ENCODE measurements at places on chromosomes 2 and 18. TPM values are rescaled to one million over a fixed set of nuclear protein-coding genes. Genes with fewer than 3 reads are reported as not detected.
A peak's percentile ranks its signal among the peaks of the same experiment; 100 is the strongest.

The FARSB gene
- total RNA-seq, result 23.3 TPM

The MYCN gene
- not detected for total RNA-seq

The C2orf72 gene
- not detected for total RNA-seq

The IMPACT gene
- 11.6 TPM for total RNA-seq

The TFPI gene
- not detected for total RNA-seq

DNA sequence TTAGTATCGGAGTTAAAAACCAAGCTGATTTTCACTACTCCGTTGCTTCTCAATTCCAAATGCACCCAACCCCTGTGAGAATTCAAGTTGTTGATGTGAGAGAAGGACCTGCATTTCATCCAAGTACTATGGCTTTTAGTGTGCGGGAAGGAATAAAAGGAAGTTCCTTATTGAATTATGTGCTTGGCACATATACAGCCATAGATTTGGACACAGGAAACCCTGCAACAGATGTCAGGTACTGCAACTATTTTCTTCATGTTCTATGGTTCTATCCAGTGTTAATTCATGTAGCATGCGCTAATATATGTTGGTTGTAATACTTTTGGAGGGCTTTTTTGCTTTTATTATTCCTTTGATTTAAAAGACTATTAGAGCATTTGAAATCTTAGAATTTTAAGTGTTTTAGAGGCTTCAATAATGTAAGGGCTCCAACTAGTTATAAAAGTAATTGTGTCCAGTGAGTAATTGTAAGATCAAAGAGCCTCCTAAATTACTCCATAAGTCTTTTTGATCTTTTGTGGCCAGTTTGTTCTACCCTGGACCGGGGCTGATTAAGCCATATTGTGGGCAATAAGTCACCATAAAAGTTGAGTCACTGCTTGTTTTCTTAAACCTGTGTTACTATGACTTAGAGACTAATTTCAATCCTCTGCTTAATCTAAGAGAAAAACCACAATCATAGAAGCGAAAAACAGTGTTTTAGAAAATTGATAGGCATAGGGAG lies 22.9 kb downstream of the DSG4 start:
- no peak for DNase-seq
- H3K4me1 ChIP-seq, result no peaks in the 10 kb centered on the region
- no peak overlapping the region for H3K4me3 ChIP-seq
- no peaks in the 10 kb centered on the region for H3K36me3 ChIP-seq
- no peaks in the 10 kb centered on the region for H3K27me3 ChIP-seq
- no peak overlapping the region for H3K27ac ChIP-seq

DNA sequence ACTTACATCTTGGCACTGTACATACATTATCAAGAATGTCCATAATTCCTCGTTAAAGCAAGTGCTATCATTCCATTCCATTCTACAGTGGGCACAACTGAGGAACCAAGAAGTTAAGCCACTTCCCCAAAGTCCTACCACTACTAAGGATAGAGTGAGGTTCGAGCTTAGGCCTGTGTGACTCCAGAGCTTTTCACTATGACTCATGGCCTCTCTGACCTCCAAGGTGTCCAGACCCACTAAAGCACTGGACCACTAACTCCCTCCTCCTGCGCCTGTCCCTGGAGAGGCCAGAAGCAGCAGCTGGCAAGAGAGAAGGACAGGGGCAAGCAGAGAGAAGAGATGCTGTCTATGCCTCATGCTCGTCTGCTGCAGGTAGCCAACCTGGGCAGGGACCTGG lies 117.0 kb downstream of the ZBTB7C start:
- no peak for DNase-seq
- no peak overlapping the region for H3K4me3 ChIP-seq
- no peaks in the 10 kb centered on the region for H3K36me3 ChIP-seq
- H3K27me3 ChIP-seq, result no peaks in the 10 kb centered on the region

GRCh38 chr2:29492701-29493100 lies 377.5 kb downstream of the CLIP4 start:
- H3K27ac ChIP-seq, result no peak overlapping the region
- H3K4me1 ChIP-seq, result no peaks in the 10 kb centered on the region
- no peak for DNase-seq

DNA sequence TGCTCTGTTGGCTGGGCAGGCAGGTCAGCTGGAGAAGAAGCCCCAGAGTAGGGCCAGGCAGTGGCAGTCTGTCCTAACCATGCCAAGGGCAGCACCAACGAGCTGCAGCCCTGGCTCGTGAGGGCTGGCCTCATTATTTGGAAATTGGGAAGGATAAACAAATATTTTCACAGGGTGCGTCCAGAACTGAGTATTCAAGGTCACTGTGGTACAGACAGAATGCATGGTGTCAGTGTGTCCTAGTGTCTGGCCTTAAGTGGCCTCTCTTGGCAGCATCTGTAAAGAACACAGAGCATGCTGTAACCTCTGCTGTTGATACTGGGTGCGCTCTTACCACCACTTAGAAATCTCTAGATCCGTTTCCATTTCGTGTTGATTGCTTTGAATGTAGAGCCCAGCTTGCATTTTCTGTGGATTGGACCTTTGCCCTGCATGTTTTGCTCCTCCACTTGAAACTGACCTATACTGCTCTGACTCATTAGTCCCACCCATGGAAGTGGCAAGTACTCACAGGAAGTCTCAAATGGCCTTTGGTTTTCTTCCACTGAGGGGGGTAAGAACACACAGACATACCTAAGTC lies 88.2 kb downstream of the GREB1L start:
- H3K36me3 ChIP-seq, result no peaks in the 10 kb centered on the region
- H3K27me3 ChIP-seq, result no peaks in the 10 kb centered on the region
- no peak overlapping the region for H3K27ac ChIP-seq
- no peaks in the 10 kb centered on the region for H3K4me1 ChIP-seq

GRCh38 chr2:161107265-161107664 lies 53.0 kb upstream of the TANK start:
- H3K4me3 ChIP-seq, result no peak overlapping the region
- H3K4me1 ChIP-seq, result peaks cover 28% of the 10 kb centered on the region
- no peaks in the 10 kb centered on the region for H3K27me3 ChIP-seq
- no peaks in the 10 kb centered on the region for H3K36me3 ChIP-seq
- H3K27ac ChIP-seq, result no peak overlapping the region

- no peak overlapping the region for H3K4me3 ChIP-seq
- H3K27ac ChIP-seq, result no peak overlapping the region
- H3K27me3 ChIP-seq, result no peaks in the 10 kb centered on the region
- no peak for DNase-seq
Measured at GRCh38 chr2:1621041-1621440, 123.3 kb downstream of the PXDN start.

- no peak for DNase-seq
- H3K4me3 ChIP-seq, result no peak overlapping the region
- H3K36me3 ChIP-seq, result no peaks in the 10 kb centered on the region
Measured at GRCh38 chr18:62659698-62660097, 55.6 kb upstream of the PHLPP1 start.

- peaks cover 14% of the 10 kb centered on the region for H3K27me3 ChIP-seq
- no peaks in the 10 kb centered on the region for H3K36me3 ChIP-seq
- no peak overlapping the region for H3K4me3 ChIP-seq
- H3K27ac ChIP-seq, result no peak overlapping the region
- DNase-seq, result no peak
Measured at GRCh38 chr2:191158747-191159146, 8.0 kb upstream of the STAT4 start.

DNA sequence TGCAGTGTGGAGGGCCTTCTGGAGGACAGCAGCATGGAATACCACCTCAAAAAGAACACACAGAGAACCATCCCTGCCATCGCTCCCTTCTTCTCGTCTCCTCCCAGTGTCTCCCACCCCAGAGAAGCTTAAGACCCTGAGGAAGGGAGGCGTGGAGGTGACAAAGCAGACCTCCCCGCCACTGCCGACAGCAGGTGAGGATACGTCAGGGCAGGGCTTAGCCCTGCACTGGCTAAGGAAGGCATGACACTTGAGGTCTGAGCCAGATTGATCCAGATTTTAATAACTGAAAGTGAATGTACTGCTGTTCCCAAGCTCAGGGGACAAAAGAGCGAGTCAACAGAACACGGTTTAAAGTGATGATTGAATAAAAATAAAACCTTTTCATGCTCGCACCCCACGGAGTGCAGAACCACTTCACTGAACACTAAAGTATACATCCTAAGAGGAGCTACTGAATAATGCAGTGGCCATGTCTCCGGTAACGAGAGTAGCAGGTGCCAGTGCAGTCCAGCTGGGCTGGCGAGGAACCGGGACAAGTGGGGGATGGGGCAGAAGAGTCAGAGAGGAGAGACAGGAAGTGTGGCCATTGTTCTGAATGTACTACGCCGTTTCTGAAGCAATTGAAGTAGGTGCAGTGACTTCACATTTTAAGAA lies 391.0 kb downstream of the CDH2 start:
- no peaks in the 10 kb centered on the region for H3K4me1 ChIP-seq
- no peak overlapping the region for H3K27ac ChIP-seq
- H3K4me3 ChIP-seq, result no peak overlapping the region
- no peak for DNase-seq

- H3K27me3 ChIP-seq, result no peaks in the 10 kb centered on the region
- DNase-seq, result no peak
- peaks cover 3% of the 10 kb centered on the region for H3K36me3 ChIP-seq
- H3K4me3 ChIP-seq, result no peak overlapping the region
- H3K4me1 ChIP-seq, result peaks cover 6% of the 10 kb centered on the region
Measured at GRCh38 chr2:20614201-20615067, 36.5 kb downstream of the HS1BP3 start.

GRCh38 chr18:41695441-41695840 lies 259.6 kb upstream of the PIK3C3 start:
- no peak overlapping the region for H3K4me3 ChIP-seq
- no peak for DNase-seq
- no peaks in the 10 kb centered on the region for H3K27me3 ChIP-seq
- no peaks in the 10 kb centered on the region for H3K4me1 ChIP-seq
- H3K36me3 ChIP-seq, result no peaks in the 10 kb centered on the region

DNA sequence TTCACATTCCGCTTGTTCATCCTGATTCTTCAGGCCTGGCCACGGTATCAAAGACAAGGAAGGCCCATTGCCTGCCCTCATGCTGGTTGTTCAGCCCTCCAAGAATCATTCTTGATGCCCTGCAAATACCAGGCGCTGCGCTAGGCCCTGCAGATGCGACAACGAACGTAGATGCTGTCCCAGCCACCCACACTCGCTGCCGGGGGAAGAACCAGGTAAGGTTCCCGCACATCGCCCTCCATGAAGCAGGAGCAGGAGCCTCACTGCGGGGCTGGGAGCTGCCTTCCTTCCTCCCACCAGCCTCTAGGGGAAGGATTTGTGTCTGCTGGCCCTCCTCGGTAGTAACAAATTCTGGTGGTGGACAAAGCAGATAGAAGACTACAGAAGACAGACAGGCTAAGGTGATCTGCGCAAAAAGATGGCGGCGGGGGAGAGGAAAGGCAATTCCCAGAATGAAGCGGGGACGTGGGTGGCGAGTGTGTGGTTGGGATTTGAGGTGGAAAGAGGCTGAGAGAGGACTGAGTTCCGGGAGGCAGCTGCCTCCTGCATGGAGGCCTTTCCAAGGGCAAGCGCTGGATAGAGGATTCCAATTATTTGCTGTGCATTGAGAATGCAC lies 19.8 kb upstream of the GPR55 start:
- no peak for DNase-seq
- H3K27ac ChIP-seq, result peak overlapping the region; percentile 80
- no peak overlapping the region for H3K4me3 ChIP-seq
- H3K4me1 ChIP-seq, result peaks cover 21% of the 10 kb centered on the region
- H3K36me3 ChIP-seq, result no peaks in the 10 kb centered on the region

- no peak overlapping the region for H3K27ac ChIP-seq
- no peaks in the 10 kb centered on the region for H3K4me1 ChIP-seq
- no peaks in the 10 kb centered on the region for H3K27me3 ChIP-seq
- peaks cover 9% of the 10 kb centered on the region for H3K36me3 ChIP-seq
Measured at GRCh38 chr18:56953428-56954198, 193.3 kb upstream of the BOD1L2 start.

DNA sequence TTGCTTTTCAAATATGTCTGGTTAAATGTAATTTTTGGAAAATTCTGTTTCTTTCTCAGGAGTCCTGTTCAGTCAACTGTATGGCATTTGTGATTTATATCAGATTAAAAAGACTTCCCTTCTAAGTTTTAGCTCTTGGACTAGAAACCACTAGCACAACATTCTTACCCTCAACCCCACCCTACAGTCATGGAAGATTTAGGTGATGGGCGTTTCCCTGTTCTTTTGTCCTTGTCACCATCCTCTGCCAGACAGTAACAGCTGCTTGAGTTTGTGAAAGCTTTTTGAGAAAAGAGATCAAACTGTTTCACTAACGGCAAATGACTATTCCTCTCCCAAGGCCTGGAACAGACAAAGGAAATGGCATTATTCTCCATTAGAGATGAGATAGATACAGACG lies 31.8 kb downstream of the SERPINB5 start:
- no peaks in the 10 kb centered on the region for H3K4me1 ChIP-seq
- no peak overlapping the region for H3K27ac ChIP-seq
- no peak overlapping the region for H3K4me3 ChIP-seq
- peaks cover 22% of the 10 kb centered on the region for H3K27me3 ChIP-seq
- DNase-seq, result no peak

- no peaks in the 10 kb centered on the region for H3K36me3 ChIP-seq
- DNase-seq, result no peak
- H3K4me1 ChIP-seq, result no peaks in the 10 kb centered on the region
- no peak overlapping the region for H3K4me3 ChIP-seq
- H3K27me3 ChIP-seq, result no peaks in the 10 kb centered on the region
Measured at GRCh38 chr2:158499383-158499782, 42.6 kb downstream of the PKP4 start.

GRCh38 chr18:57329856-57330255 lies 22.5 kb upstream of the ST8SIA3 start:
- H3K27ac ChIP-seq, result no peak overlapping the region
- no peak for DNase-seq
- no peaks in the 10 kb centered on the region for H3K4me1 ChIP-seq
- H3K27me3 ChIP-seq, result peaks cover 16% of the 10 kb centered on the region
- H3K36me3 ChIP-seq, result no peaks in the 10 kb centered on the region

- no peaks in the 10 kb centered on the region for H3K27me3 ChIP-seq
- no peak overlapping the region for H3K27ac ChIP-seq
- DNase-seq, result no peak
Measured at GRCh38 chr2:171404261-171404660, 29.5 kb downstream of the METTL8 start.

- H3K27ac ChIP-seq, result no peak overlapping the region
- H3K27me3 ChIP-seq, result peaks cover 6% of the 10 kb centered on the region
- H3K4me1 ChIP-seq, result no peaks in the 10 kb centered on the region
- H3K36me3 ChIP-seq, result no peaks in the 10 kb centered on the region
Measured at GRCh38 chr18:57864615-57865121, 61.6 kb upstream of the ATP8B1 start.

- DNase-seq, result no peak
- H3K27me3 ChIP-seq, result peaks cover 2% of the 10 kb centered on the region
- H3K27ac ChIP-seq, result no peak overlapping the region
Measured at GRCh38 chr18:61608316-61608715, 275.1 kb downstream of the CDH20 start.

DNA sequence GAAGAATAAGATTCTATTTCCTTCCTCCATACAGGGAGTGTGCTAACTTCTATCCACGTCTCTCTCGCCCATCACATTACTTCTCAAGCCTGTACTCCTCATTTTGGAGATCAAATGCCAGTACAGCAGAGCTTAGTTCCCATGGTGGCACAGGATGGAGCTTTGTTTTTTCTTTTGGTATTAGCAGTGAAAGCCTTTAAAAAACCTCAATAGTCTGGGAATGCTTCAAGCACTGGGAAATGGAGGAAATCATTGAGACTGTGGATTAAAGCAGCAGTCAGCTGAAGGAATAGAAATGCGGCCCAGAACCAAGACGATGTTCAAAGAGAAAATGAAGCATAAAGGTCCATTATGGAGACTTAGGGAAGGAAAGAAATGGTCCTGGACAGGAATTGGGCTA lies 102.3 kb downstream of the NRXN1 start:
- no peak overlapping the region for H3K4me3 ChIP-seq
- no peak for DNase-seq
- H3K27ac ChIP-seq, result no peak overlapping the region
- H3K4me1 ChIP-seq, result no peaks in the 10 kb centered on the region
- H3K36me3 ChIP-seq, result no peaks in the 10 kb centered on the region

GRCh38 chr2:29829841-29830240 lies 91.5 kb downstream of the ALK start:
- H3K4me1 ChIP-seq, result no peaks in the 10 kb centered on the region
- DNase-seq, result no peak
- peaks cover 15% of the 10 kb centered on the region for H3K27me3 ChIP-seq
- no peaks in the 10 kb centered on the region for H3K36me3 ChIP-seq

All from activated B cell treated with CpG ODN at 0.5 μM for 24 hours (primary cell).